ENCODE measurements at places on chromosomes 3 and 15.

GRCh38 chr3:48077815-48078214, 61.6 kb upstream of the MAP4 start:
- no peak for DNase-seq

DNA sequence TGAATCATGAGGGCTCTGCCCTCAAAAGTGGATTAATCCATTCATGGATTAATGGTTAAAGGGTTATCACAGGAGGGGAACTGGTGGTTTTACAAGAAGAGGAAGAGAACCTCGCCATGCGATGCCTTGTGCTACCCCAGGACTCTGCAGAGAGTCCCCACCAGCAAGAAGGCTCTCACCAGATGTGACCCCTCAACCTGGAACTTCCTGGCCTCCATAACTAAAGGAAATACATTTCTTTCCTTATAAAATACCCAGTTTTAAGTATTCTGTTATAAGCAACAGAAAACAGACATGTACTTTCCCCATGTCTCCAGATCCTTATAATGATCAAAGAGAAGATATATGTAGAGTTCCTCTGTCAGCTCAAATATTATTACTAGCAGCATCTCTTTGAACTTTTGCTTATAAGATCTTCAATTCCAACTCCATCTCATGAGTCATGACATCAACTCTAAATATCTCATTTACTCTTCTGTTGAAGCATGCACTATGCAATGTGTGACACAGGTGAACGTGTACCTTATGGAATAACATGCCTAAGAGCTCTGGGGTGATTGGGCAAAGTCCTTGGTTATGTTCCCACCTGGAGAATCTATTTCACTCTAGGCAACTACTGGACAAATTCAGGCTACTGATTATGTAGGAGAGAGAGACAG, 37.5 kb upstream of the ZBTB38 start:
- no peak for DNase-seq

GRCh38 chr3:69324362-69325025, 61.4 kb downstream of the FRMD4B start:
- DNase-seq, result no peak

DNA sequence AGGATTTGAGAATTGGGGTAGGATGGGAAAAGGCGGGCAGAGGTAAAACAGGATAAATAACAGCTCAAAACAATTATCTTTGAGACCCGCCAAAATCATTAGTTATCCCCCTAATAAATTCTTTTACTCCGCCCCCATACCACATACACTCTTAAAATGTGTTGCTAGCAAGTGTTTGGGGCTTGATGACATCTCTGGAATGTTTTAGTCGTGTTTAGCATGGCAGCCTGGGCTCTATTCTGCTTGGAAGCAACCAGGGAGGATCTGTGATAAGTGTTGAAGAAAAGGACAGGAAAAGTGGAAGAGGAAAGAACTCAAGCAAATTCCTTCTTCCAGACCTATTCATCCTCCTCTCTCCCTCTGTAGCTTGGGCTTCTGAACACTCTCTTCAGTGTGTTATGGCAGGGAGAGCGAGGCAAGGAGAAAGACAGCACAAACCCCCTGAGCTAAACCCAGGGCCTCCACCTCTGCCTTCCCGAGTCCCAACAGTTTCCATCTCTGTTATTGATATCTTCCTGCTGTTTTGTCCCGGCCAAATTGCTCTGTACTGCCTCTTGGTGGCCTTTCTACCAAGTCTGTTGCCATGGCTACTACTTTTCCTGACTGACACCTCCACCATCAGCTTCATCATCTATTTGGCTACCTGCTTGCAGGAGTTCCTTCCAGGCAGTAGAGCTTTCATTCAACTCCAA, 135.8 kb downstream of the RPL22L1 start:
- no peak for DNase-seq

GRCh38 chr3:130604806-130605205, 87.8 kb downstream of the COL6A6 start:
- DNase-seq, result no peak

- no peak for DNase-seq
Measured at GRCh38 chr15:100112636-100113305, 229.0 kb downstream of the ADAMTS17 start.
